Thymus (tissue), 14 donors: ENCODE measurements at places on chromosomes 5 and 9.

GRCh38 chr5:199197-199949, 8.1 kb downstream of the LRRC14B start:
- no peak overlapping the region for H3K4me3 ChIP-seq
- DNase-seq, result no peak
- H3K27me3 ChIP-seq, result no peaks in the 10 kb centered on the region
- no peak overlapping the region for H3K27ac ChIP-seq
- peaks cover 8% of the 10 kb centered on the region for H3K4me1 ChIP-seq

DNA sequence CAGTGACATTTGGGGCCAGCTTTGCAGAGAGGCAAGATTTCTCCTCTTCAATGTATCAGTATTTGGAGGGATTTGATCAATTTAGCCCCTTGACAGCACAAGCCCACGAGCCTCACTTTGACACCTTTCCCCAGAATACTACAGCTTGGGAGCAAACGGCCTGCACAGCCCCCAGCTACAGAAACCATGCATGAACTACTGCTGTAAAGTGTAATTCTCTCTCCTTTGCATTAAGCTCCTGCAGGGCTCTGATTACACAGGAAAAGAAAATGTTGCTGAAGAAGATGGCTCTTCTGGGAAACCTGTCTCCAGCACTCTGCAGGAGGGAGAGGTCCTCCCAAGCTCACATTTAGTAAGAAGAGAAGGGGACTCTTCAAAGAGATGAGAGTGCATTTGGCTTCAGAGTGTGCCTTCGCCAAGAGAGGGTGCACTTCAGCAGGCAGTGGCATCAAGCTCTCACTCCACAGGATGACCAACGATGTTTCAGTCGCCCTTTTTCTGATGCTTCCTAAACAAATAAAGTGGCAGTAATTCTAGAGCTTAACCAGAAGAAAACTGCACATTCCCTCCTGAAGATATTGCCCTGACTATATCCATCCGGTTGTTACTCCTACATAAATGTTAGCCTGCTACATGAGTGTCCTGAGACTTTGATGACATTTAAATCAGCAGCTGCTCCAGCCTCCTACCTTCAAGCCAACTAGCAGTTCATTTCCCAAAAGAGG, 272.2 kb downstream of the AUH start:
- no peaks in the 10 kb centered on the region for H3K4me1 ChIP-seq
- no peak overlapping the region for H3K4me3 ChIP-seq

DNA sequence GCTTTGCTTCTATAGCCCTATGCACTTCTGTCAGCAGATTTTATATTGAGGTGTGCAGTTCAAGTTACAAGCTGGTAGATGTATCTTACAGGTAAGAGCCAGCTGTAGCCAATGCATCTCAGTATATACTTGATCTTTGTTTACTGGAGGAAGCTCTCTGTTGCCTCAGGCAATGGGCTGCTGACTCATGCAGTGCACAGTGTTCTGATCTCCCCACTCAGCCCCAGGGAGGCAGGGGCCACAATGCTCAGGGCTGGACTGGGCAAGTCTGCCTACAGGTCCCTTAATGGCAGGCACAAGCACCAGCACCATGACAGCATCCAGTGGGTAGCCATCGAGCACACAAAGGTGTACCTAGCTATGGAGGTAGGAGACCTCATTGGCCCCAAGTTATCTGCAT, 178.8 kb upstream of the CDH10 start:
- H3K27me3 ChIP-seq, result no peaks in the 10 kb centered on the region
- DNase-seq, result no peak
- H3K36me3 ChIP-seq, result no peaks in the 10 kb centered on the region
- no peak overlapping the region for H3K27ac ChIP-seq

- no peak overlapping the region for H3K27ac ChIP-seq
- no peaks in the 10 kb centered on the region for H3K4me1 ChIP-seq
- DNase-seq, result no peak
- no peak overlapping the region for H3K4me3 ChIP-seq
Observed at GRCh38 chr9:93387791-93388190, 63.7 kb upstream of the FAM120A start.

DNA sequence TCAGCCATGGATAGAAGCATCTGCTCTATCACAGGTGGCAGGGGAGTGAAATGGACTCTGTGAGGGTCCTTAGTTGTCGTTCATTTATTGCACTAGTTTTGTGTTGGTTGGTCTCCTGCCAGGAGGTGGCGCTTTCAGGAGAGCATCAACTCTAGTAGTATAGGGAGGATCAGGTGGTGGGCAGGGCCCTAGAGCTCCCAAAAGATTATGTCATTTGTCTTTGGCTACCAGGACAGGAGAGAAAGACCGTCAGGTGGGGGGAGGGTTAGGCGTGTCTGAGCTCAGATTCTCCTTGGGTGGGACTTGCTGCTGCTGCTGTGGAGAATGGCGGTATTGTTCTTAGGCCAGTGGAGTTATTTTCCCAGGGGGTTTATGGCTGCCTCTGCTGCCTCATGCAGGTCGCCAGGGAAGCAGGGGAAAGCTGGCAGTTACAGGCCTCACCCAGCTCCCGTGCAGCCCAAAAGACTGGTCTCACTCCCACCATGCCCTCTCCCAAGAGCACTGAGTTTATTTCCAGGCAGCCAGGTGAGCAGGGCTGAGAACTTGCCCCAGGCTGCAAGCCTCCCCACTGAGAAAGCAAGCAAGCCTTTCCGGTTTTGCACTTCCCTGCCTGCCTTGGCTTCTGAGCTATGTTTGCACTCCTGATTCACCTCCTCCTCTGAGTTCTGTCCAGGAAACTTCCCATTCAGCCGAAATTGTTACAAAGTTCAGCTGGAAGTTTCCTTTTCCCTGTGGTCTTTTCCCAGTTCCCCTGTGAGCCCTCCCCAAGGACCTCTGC, 317.3 kb downstream of the TAF11L14 start:
- no peaks in the 10 kb centered on the region for H3K27me3 ChIP-seq
- no peak overlapping the region for H3K4me3 ChIP-seq
- H3K36me3 ChIP-seq, result no peaks in the 10 kb centered on the region
- no peaks in the 10 kb centered on the region for H3K4me1 ChIP-seq
- no peak overlapping the region for H3K27ac ChIP-seq
